ENCODE measurements at places on chromosomes 16 and 17.

GRCh38 chr16:24815021-24815420, 30.7 kb upstream of the SLC5A11 start:
- DNase-seq, result no peak

GRCh38 chr16:13036600-13036999, 135.2 kb downstream of the SHISA9 start:
- DNase-seq, result peak; percentile 83

DNA sequence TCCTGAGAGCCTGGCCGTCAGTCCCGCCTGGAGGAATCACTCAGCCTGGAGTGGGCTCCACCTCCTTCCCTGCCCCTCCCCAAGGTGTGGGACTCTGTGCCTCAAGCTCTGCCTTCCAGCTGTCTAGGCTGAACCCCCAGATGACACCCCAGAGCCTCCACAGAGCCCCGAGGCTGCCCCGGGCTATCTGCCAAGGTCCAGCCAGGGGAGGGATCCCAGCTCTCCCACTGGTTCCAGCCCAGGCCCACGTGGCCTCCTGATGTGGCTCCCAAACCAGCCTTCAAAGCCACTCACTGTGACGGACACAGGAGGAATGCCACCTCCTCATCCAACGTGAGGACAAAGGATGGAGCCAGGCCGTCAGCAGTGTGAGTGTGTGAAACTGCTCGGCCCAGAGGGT, 45.6 kb upstream of the ENPP7 start:
- DNase-seq, result no peak

GRCh38 chr17:82096709-82097183, 1.3 kb downstream of the FASN start:
- no peak for DNase-seq

DNA sequence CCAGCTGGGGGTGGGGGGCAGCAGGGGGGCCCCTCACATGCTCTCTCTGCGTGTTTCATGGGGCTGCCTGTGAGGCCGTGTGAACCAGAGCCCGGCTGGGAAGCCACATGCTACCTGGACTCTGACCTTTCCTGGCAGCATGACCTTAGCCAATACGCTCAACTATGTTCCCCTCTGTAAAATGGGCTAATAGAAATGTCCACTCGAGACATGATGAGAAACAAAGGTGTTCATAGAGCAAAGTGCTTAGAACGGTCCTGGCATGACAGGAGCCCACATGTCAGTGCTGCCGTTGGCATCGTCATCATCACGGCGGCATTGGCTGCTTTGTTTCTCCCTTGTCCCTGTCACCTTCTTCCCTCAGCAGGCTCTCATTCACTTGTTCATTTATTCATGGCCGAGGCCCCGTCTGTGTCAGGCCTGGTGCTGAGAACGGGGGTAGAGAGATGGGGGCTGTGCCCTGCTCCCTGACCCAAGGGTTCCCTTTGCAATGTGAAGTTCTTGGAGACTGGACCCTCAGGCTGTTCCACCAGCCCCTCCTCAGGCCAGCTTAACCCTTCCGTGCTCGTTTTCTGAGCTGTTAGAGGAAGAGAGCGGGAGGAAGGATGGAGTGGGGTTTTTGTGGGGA, 291.4 kb downstream of the SEC14L1 start:
- DNase-seq, result no peak

- DNase-seq, result peak; percentile 28
Observed at GRCh38 chr17:42833767-42834422, 698 bp downstream of the PSME3 start.

- no peak for DNase-seq
Observed at GRCh38 chr16:35794896-35795295, 2335.5 kb downstream of the TP53TG3F start.

DNA sequence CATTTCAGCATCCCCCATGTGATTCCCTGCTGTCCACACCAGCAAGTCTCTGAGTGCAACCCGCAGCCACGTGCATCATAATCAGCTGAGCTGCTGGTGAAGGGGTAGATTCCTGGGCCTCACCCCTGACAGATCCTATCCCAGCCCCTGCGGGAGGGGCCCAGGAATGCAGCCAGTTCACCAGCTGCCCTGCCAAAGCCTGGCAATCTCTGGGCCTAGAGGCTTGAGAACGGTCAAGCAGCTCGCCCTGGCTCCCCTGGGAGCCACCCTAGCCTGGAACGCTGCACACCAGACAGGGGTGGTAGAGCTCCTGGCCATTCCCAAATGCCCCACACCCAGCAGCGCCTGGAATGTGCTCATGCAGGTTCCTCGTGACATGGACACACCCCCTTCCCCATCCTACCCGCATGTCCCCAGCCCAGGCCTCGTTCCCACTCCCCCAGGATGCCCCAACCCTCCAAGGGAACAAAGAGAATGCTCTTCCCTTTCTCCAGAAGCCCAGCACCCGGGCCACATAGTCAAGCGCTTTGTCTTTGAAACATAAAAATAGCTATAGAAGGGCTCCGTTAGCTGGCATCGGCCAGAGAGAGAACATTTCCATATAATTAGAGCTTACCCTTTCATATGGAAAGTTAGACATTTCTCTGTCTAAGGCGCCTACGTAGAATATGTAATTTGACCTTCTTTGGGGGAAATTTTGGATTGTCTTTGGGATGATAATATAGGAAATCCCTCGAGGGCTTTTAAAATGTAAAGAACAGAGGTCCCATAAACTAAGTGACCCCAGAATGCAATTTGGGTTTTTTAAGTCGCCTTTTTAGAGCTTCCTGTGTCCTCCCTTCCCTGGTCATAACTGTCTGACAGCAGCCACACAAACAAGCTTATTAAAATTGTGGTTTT, 3.4 kb downstream of the CEP295NL start:
- DNase-seq, result peak; percentile 39

GRCh38 chr16:5502467-5502869, 404.9 kb upstream of the EEF2KMT start:
- peak; percentile 73 for DNase-seq

GRCh38 chr16:74558873-74559272, 48.0 kb downstream of the GLG1 start:
- DNase-seq, result no peak

GRCh38 chr17:19343671-19344151, 18.8 kb downstream of the B9D1 start:
- DNase-seq, result no peak

GRCh38 chr16:87335625-87336433, 18.6 kb upstream of the C16orf95 start:
- DNase-seq, result no peak

DNA sequence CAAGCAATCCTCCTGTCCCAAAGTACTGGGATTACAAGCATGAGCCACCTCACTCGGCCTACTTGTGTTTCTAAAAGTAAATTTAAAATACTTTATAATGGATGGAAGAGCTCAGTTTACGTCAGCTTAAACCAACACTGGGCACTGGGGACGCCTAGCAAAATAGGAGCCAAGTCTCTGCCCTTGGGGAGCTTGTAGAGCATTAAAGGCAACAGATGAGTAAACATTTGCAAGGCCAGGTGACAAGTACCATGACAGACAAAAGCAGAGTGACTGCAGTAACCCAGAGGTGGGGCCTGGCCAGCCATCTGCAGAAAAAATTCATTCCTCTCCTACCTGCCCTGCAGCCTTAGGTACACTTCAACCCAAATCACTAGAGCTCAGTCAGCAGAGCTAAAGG, 12.1 kb upstream of the NLK start:
- DNase-seq, result peak; percentile 15

DNA sequence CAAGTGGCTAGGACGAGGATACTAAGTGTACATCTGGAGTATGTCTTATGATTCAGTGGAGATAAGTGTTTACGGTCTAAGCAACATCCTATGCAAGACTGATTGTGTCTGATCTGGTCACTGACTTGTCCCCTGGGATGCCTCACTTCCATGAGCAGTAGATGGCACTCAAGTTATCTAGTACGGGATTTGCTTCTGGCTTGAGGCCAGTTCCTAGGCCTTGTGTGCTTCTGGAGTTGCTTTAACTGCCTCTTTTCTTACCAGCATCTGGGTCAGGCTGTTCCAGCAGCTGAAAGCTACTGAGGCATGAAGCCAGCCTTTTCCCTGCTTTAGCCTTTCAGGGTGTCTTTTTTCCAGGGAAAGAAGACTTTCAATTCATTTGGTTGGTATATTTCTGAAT, 23.0 kb downstream of the SUPT6H start:
- peak; percentile 78 for DNase-seq

GRCh38 chr17:7650509-7651096, at the start of gene ATP1B2:
Gene ATP1B2, plus strand, starts transcription at chr17:7650926. Its CDS starts 593 bp downstream, at chr17:7651519.
- peak; percentile 88 for DNase-seq

DNA sequence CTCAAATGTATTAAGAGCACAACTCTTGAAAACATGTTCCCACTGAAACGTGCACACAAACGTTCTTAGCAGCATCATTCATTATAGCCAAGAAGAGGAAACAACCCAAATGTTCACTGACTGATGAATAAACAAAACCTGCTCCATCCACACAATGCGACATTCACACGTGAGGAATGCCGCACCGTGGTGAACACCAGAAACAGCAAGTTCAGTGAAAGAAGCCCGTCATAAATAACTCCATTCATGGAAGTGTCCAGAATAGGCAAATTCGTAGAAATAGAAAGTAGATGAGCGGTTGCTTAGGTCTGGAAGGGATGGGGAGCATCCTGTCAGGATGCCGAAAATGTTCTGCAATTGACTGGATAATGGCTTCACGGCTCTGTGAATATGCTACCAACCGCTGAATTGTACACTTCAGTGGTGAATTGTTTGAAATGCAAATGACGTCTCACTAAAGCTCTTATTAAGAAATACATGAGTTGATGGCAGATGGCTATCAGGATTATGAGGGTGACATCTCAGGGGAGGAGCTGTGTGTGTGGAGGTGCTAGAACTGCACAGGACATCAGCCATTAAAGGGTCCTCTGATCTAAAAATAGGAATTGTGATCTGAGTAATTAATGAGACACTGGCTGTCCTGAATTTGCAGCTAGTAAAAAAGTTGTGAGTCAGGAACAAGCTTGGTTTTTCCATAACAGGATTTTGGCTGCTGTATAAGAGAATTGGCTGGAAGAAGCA, 771.0 kb downstream of the KCNJ18 start:
- no peak for DNase-seq

DNA sequence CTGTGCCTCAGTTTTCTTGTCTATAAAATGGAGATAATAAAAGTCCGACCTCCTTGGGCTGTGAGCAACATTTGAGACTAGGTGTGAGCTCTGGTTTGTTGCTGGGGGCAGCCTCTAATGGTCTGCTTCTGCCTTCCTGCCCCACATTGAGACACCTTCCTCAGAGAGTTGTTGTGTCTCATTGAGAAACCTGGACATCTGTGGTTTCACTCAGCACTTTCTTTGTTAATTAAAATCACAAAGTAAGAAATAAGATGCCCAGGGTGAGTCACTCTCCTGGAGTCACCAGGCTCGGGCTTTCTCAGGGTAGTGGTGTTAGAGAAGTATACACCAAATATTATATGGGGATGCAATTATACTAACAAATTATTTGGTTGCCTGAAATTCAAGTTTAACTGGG, 389.2 kb upstream of the SALL1 start:
- no peak for DNase-seq

DNA sequence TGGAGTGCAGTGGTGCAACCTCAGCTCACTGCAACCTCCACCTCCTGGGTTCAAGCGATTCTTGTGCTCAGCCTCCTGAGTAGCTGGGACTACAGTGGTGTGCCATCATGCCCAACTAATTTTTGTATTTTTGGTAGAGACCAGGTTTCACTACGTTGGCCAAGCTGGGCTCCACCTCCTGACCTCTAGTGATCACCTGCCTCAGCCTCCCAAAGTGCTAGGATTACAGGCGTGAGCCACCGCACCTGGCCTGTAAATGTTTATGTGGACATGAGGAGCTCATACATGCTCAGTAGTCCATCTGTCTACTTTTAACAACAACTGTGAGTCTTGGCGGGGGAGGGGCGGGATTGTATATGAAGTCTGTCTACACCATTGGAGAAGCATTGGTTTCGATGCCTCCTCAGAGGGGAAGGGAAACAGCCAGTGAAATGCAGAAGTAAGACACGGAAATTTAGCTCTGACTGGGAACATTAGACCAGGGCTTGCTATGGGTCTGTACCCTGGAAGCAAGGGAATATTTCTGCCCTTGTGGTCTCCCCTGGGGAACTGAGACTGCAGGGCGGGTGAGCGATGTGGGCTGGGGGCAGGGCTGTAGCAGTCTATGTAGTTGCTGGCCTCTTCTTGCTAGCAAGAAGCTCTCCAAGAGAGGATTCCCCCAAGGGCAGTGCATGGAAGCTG, 9.3 kb downstream of the NUBP1 start:
- no peak for DNase-seq

DNA sequence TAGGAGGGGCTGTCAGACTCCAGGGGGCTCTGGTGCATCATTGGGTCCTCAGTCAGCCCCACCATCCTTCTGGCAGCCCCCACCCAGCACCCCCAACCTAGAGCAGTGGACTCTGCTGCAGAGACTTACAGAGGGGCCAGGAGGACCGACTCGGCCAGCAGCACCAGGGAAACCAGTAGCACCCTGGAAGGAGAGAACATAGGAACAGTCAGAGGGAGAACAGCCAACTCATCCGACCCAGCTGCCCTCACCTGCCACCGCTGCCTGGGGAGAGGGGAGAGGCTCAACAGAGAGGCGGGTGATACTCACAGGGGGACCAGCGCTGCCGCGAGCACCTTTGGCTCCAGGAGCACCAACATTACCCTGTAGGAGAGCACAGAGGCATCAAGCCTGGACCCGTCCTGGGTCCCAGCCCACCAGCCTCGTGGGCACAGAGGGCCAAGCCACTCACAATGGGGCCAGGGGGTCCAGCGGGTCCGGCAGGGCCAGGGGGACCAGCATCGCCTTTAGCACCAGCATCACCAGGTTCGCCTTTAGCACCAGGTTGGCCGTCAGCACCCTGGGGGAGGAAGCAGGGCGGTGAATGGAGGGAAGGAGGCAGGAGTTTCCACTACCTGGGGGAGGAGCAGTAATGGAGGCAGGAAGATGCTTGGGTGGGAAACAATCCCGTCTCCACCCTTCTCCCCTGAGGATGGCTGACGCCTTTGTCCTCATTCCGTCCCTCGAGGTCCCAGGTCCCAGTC, 11.7 kb downstream of the COL1A1 start:
- DNase-seq, result no peak

GRCh38 chr16:1403036-1403435, 11.5 kb downstream of the UNKL start:
- DNase-seq, result no peak

GRCh38 chr16:10613785-10614485, 33.5 kb upstream of the EMP2 start:
- no peak for DNase-seq

- DNase-seq, result no peak
Observed at GRCh38 chr16:31365131-31365865, 10.3 kb downstream of the ITGAX start.

- no peak for DNase-seq
Observed at GRCh38 chr16:83965444-83966152, 2.4 kb upstream of the NECAB2 start.

DNA sequence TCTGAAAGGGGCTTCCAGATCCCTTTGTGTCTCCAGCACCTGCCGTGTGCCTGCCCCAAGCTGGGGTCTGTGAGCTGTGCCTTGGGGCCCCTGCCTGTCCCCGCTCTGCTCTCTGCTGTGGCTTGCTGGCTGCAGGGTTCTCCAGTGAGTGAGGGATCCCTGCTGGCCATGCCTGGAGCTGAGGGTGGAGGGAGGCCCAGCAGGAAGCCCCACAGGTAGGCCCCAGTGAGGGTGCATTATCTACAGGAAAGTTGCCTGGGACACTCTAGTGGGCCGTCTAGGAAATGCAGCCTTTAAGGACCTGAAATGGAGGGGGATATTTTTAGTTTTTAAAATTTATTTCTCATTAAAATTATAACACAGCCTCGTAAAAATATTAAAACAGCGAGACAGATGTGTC, 50.9 kb downstream of the JPH3 start:
- DNase-seq, result peak; percentile 24

GRCh38 chr16:7571366-7571765, 238.7 kb downstream of the RBFOX1 start:
- DNase-seq, result no peak
